ENCODE measurements at places on chromosomes 2 and 18. TPM values are rescaled to one million over a fixed set of nuclear protein-coding genes. Genes with fewer than 3 reads are reported as not detected.

Gene COL5A2
- total RNA-seq: 889 TPM

Gene MGAT4A
- total RNA-seq: 0.86 TPM

Gene CPLX4
- total RNA-seq: not detected

Gene GALR1
- not detected for total RNA-seq

Gene KCMF1
- total RNA-seq: 101 TPM

Gene BAZ2B
- 38.6 TPM for total RNA-seq

Gene ERBB4
- 2.6 TPM for total RNA-seq

Gene ALPP
- not detected for total RNA-seq

Gene MAB21L4
- total RNA-seq: not detected

Gene HSPE1
- total RNA-seq: 47.0 TPM

Gene CENPA
- total RNA-seq: 2.7 TPM

Gene DNAJC5G
- total RNA-seq: not detected

Gene EFHD1
- 2.7 TPM for total RNA-seq

Gene WIPF1
- total RNA-seq: 16.9 TPM

Gene CAPN13
- not detected for total RNA-seq

Gene TMEM17
- 2.6 TPM for total RNA-seq

Gene C1QL2
- total RNA-seq: not detected

Gene HOXD12
- not detected for total RNA-seq

Gene RND3
- 647 TPM for total RNA-seq

Gene SPP2
- total RNA-seq: not detected

Gene PID1
- total RNA-seq: 48.6 TPM

All from smooth muscle cell of the pulmonary artery (primary cell).